ENCODE measurements at places on chromosomes 5 and 9. TPM values are rescaled to one million over a fixed set of nuclear protein-coding genes. Genes with fewer than 3 reads are reported as not detected.

GPR150 gene
- 0.50 TPM for total RNA-seq

MEF2C gene
- 0.02 TPM for total RNA-seq

SPARC gene
- total RNA-seq, result not detected

DNA sequence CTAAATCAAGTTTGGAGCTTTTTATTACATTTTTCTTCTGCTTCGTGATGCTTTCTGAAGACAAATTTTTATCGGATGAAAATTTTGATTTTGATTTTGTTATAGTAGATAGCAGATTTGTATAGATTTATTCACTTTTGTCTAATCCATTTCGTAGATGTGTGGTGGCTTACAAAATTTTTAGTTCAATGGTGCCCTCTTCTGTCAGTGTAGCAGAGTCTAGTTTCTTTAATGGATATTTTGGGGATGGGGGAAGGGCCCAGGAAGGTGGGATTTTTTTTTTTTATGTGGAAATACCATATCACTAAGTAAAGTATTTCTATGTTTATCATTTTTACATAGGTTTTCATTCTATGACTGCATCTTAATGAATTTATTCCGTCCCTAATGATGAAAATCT, 259.9 kb upstream of the TARS1 start:
- no peaks in the 10 kb centered on the region for H3K36me3 ChIP-seq
- H3K4me3 ChIP-seq, result no peak overlapping the region
- H3K27me3 ChIP-seq, result no peaks in the 10 kb centered on the region

GRCh38 chr5:138503487-138504270, 38.4 kb downstream of the EGR1 start:
- H3K36me3 ChIP-seq, result peaks cover 11% of the 10 kb centered on the region
- no peaks in the 10 kb centered on the region for H3K4me1 ChIP-seq
- peak; percentile 39 for DNase-seq
- no peak overlapping the region for H3K27ac ChIP-seq
- H3K27me3 ChIP-seq, result no peaks in the 10 kb centered on the region
- no peak overlapping the region for H3K4me3 ChIP-seq
